ENCODE measurements at places on chromosomes 16 and 17.

DNA sequence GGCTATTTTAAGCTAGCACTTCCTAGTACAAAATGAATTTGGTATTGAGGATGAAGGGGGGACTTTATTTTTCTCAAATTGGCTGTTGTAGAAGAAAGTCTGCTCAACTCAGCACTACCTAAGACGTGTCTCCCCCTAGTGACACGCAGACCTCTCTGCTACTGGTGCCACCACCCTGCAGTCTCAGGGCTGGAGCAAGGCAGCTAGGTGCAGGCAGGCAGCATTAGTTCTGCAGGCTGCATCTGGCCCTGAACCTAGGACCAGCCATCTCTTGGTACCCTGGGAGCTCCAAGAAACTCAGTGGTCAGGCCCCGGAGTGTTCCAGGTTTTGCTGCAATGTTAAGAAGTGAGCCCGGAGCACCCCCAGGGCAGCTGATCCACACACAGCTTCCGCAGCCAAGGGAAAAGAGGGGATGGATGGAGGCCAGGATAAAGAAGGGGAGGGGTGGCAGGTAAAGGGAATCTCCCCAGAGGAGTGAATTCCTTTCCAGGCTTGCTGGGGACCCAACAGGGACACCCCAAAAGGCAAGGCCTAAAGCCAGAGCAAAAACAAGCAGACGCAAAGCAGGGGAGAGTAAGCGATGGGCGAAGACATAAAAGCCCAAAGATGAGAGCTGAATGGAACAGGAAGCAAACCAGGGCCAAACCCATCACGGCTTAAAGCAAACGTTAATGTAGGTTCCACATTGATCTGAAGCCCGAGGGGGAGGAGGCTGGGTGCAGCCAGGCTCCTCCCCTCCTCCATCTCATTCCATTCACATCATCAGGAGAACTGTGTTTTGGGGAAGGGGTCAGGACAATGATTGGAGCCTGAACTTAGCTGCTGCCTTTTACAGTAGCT is 200.5 kb downstream of the ZFHX3 start:
- peak; percentile 63 for DNase-seq

- no peak for DNase-seq
Measured at GRCh38 chr17:42028791-42029127, 8.9 kb downstream of the NKIRAS2 start.

DNA sequence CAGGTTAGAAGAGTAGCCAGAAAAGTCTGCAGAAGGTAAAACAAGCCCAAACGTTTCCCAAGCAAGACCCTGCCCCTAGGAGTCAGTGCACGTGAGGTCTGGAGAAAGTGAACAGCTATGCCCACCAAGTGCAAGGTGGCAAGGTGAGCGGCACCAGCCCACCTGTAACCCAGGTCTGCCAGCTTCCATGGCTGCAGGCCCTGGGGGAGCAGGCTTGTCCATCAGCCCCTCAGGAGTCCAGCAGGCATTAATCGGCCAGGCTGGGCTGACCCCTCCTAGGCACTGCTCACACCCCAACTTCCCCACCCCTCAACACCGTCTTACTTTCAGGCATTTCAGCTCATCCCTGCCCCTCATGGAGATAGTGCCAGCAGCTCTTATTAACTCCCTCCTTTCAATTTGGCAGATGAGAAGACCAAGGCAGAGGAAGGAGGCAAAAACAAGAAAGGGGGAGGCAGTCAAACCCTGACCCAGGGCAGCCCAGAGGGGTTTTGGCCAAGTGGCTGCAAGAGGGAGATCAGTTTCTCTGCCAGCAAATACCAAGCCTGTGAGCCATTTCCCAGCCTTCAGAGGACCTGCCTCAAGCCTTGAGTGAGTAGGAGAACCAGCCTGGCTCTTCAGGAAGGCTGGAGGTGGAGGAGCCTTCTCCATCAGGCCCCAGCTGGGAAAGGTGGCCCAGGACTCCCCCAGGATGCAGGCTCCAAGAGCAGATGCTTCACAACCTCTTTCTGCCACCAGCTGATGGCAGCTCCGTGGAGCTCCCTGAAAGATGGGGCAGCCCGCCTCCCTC is 14.7 kb downstream of the BEAN1 start:
- no peak for DNase-seq

DNA sequence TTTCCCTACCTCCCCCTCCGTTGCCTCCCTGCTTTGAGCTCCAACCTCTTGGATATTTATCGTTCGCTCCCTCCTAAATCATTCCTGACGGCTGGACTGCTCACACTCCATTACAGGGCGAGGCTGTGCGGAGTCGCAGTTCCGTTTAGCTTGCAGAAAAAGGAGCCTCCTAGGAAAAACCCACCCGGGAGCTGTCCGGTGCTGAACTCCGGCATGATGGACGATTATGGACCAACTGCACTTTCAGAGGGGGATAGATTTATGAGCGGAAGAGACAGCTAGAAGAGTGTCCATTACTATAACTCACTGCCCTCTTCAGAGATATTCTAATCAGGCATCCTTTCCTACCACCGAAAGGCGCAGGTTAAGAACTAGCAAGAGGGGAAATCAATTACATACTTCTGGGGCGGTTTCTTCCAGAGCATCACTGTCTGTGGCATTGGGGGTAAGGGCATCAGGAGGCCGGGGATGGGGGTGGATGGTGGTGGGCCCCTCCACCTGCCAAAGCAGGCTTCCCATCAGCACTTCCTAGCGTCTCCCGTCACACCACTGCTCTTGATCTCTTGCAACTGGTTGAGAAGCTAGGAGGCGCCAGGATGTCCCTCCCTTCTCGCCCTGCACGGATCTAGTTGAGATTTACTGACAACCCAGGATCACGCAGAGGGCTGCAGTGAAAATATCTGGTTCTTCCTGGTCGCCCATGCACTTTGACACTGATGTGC is 251.2 kb downstream of the ENGASE start:
- no peak for DNase-seq

GRCh38 chr17:35799942-35800341 is 4.5 kb upstream of the MMP28 start:
- DNase-seq: no peak

GRCh38 chr17:39603304-39604016 is 4.3 kb downstream of the NEUROD2 start:
- no peak for DNase-seq

DNA sequence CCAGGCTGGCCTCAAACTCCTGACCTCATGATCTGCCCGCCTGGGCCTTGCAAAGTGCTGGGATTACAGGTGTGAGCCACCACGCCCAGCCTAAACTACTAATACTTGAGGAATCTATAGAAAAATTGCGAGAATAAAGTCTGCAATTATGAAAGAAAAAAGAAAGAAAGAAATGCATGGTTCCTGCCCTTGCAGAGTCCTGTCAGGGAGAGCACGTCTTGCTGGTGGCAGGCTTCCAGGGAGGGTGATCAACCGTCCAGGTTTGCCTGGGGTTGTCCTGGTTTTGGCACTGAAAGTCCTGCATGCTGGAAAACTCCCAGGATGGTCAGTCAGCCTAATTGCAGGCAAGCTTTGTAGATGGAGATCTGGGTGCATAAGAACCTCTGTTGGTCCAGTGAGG is 21.5 kb upstream of the KIFC3 start:
- DNase-seq: no peak

DNA sequence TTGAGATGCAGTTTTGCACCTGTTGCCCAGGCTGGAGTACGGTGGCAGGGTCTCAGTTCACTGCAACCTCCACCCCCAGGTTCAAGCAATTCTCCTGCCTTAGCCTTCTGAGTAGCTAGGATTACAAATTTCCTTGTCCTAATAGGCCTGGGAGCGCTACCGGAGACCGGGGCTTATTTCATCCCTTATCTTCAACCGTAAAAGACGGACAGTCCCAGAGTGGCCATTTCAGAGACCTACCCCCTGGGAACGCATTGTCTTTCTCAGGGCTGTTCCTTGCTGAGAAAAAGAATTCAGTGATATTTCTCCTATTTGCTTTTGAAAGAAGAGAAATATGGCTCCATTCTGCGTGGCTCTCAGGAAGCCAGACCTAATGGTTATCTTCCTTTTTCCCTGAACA is 39.6 kb upstream of the GINS3 start:
- DNase-seq: no peak

GRCh38 chr17:2390199-2390836 is 10.5 kb downstream of the MNT start:
- no peak for DNase-seq

- no peak for DNase-seq
Measured at GRCh38 chr16:16008666-16009065, 59.2 kb downstream of the ABCC1 start.

DNA sequence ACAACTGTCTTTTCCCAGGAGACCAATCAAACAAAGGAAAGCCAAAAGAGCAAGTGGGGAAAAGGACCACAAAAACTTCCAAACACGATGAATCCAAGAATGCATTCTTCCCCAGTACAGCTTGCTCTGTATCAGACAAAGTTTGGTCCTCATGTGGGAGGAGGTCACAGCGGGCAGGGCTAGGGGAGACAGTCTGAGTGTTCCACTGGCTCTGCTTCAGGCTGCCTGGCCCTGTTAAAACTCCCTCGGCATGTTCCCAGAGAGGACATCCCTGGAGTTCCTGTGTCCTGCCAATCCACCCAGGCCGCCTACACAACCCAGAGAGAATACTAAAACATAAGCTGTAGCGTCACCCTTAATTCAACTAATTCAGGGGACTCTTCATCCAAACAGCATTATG is 415.1 kb upstream of the DYNLRB2 start:
- no peak for DNase-seq

DNA sequence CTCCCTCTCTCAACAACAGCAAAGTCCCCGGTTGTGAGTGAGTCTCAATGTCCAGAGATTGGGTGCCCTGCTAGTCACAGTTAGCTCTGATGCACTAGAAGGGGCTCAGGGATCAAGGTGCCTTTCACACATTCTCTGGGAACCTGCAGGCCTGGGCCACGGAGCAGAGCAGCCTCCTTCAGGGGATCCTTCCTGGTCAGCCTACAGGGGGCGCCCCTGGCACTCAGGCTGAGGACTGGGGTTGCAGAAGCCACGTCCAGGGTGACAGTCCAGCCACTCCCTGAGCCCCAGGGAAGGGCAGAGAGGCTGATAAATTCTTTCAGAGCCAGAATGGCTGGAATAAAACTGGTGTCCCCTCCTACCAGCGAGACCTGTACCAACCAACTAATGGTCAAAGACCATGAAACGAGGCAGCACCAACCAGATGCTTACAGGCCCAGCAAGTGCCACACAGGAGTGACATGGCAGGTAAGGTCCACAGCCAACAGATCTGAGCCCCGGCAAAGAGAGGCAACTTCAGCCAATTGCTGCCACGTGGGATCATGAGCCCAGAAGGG is 43.5 kb downstream of the ST3GAL2 start:
- DNase-seq: peak; percentile 78

GRCh38 chr17:13593757-13594156 is 8.0 kb downstream of the HS3ST3A1 start:
- no peak for DNase-seq

GRCh38 chr17:35254107-35254773 is 11.4 kb downstream of the SLFN5 start:
- no peak for DNase-seq

DNA sequence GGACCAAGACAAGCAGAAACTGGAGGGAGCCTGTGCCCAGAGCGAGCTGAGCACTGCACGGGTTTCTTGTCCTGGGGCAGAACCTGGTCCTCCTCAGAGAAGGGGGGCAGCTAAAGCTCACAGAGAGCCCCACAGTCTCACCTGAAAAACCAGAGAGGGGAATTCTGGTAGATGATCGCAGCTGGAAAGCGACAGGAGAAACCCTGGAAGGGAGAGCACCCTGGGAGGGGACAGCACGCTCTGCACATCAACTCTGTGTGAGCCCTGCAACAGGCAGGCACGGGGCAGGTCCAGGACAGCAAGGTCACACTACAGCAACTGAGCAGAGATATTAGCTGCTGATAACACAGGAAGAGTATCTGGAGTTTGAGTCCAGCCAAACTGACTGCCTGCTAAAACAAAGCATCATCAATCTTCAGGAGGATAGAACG is 18.2 kb downstream of the ZCCHC14 start:
- DNase-seq: no peak

DNA sequence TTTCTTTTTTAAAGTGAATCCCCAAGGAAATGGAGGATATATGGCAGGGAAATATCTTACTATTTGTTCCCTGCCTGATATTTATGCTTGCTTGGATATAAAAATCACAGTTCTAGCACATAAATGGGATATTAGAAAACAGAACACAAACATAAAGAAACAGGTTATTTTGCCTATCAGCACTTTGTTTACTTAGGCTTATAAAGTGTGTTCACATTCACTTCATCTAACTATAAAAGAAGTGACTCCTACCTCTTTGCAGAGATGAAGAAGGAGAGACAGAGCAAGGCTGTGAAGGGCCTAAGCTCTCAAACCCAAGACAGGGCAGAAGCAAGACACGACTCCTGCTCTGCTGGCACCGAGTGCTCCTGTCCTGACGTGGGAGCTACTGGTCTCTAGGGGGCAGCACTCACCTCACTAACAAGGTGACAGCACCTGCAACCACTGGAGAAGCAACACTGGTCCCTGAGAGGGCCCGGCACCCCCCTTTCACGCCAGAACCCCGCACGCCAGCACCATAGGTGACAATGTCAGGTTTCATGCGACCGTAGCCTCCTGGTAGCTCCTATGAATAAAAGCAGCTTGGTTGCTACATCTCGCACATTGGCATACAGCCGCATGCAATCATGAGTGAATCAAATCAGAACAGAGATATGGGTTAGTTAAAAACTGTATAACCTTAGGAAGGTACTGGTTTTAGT is 32.0 kb downstream of the MBTPS1 start:
- DNase-seq: peak; percentile 81

DNA sequence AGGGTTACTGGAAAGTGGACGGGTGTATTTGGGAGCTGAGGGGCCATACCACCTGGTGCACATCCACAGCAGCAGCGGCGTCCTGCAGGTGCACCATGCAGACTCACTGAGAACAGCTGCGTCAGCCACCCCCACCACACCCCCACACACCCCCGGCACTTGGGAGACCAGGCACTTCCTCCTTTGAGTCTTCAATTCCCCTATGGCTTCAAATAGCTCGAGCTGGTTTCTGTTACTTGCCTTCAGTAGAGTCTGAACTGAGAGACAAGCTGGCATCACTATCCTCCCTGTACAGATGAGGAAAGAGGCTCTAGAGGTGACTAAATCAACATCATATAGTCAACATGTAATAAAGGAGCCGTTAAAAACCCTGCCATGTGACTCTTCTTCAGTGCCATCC is 15.4 kb downstream of the CUEDC1 start:
- DNase-seq: peak; percentile 71

DNA sequence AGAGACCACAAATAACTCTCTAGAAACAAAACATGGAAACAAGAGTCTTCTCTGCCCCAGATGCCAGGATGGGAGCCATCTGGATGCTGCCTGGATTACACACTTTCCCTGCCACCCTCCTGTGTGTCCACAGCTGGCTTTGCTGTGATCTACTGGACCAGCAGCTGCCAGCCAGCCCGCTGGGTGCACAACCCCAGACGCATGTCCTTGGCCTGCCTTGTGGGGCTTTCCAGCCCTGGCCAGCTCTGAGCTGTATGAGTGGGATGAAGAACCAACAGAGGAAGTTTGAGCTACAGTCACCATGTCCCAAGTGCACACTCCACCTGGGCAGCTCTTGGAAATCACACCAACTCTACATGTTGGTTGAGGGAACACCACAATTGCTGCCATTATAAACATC is 57.0 kb upstream of the TNRC6C start:
- DNase-seq: no peak
